ENCODE measurements at places on chromosomes 5 and 9.

GRCh38 chr9:99614341-99614740 is 207.3 kb upstream of the NR4A3 start:
- no peak for DNase-seq

DNA sequence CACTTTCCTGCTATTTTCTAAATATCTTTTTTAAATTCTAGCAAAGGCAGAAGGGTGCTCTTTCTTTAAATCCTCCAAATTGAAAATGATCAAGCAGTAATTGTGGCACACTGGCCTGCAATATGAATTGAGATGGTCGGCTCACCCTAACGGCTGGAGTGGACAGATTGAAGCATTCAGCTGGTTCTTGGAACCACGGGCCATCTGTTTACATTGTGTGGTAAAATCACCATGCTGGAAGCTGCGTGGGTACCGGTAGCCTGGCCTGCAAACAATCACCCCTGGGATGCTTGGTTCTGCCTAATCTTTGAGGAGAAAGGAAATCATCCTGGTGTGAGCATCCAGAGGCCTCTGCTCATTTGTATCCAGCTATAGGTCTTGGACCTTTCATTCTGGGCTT is 289.3 kb downstream of the ZNF608 start:
- DNase-seq: no peak

GRCh38 chr5:73118391-73118973 is 1.9 kb upstream of the TMEM171 start:
- no peak for DNase-seq

GRCh38 chr9:127089631-127090081 is 32.8 kb downstream of the ANGPTL2 start:
- no peak for DNase-seq

GRCh38 chr5:139982157-139982974 is 60.7 kb downstream of the NRG2 start:
- no peak for DNase-seq

GRCh38 chr5:79401216-79401615 is 112.7 kb downstream of the HOMER1 start:
- no peak for DNase-seq

DNA sequence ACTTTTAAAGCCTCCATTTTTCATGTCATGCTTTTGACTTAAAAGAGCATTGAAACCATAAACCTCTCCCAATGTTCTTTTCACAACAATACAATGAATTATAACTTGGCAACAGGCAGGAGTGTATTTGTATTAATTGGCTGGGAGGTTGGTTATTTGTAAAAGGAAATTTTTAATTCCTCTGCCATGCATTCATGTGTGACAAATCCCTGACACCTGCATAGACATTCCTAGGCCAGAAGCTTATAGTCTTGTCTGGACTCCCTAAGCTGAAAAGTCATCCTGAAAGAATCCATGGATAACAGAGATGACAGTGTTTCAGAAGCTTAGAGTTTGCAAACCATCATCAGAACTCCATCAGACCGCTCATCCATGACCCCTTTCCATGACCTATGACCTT is 76.3 kb upstream of the PTGER4 start:
- DNase-seq: no peak

- DNase-seq: no peak
These were observed 3.0 kb upstream of the UBE2R2 start for GRCh38 chr9:33813712-33814641.

GRCh38 chr9:134593286-134594077 is 48.1 kb upstream of the COL5A1 start:
- DNase-seq: no peak

GRCh38 chr5:113081091-113081839 is 104.7 kb downstream of the DCP2 start:
- DNase-seq: no peak

- no peak for DNase-seq
These were observed 199.4 kb downstream of the FBN2 start for GRCh38 chr5:128338649-128339048.

DNA sequence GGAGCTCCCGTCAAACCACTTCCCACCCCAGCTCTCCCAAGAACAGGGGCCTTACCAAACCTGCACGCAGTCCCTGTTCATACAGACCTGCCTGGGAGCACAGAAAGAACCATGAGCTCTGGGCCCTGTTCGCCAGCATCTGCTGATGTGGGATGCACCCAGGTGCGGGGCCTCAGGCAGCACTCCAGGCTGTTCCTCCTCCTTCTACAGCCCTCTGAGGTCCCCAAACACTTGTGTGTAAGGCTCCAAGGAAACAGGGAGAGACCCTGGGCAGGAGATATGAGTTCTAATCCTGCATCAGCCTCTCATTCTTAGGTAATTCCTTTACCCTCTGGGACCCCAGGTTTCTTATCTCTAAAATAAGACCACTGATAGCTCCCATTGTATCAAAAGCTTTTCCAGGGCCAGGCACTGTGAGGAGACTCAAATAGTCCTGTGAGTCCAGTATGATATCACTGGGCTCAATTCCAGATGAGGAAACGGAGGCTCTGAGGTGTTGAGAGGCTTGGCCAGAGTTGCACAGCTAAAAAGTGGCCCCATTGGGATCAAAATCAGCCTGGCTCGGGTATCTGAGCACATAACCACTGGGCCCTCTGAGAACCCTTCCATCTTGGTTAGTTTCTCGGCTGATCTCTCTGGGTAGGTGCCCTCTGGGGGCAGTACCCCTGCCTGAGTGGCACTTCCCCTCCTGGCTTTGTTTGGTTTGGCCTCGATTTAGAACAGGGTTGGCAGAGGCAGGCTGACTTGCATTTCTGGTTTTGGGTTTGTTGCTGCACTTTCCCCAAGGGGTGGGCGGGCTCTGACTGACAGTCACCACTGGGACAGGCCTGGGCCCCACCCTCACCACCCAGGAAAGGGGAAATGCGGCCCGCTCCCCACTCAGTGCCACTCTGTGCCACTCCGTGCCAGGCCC is 116.8 kb downstream of the RGS3 start:
- peak; percentile 93 for DNase-seq

GRCh38 chr9:82333671-82334070 is 345.1 kb downstream of the SPATA31D1 start:
- DNase-seq: no peak

GRCh38 chr5:3025392-3025791 is 273.9 kb upstream of the IRX2 start:
- no peak for DNase-seq

DNA sequence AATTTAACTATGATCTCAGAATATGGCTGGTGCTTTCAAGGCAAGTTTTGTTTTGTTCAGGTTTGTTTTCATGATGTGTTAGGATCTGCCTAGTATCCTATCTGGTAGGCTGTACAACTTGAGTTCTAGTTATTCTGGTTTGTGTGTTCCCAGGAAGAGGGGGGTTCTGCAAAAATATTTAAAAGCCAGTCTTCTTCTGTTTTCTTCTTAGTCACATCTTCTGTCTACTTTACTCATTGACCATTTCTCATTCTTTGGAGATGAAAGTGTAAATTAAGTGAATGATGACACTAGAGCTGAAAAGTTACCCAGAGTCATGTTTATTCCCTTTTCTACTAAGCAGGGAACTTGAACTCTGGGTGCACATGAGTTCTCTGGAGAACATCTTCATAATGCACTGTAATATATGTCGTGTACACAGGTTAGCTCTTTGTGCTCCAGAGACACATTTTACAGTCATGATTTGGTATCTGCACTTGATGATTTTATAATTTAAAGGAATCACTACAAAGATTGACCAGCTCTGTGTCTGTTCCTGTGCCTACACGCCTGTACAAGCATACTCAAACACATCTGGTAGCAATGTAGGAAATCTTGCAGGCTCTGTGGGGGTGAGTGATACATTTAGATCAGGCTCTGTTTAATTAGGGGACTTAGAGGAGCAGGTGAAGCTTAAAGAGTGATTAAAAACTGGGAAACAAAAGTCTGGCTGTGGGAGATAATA is 5.0 kb downstream of the SMAD5 start:
- DNase-seq: no peak

- DNase-seq: no peak
These were observed 109.2 kb downstream of the OSTF1 start for GRCh38 chr9:75197561-75197960.

DNA sequence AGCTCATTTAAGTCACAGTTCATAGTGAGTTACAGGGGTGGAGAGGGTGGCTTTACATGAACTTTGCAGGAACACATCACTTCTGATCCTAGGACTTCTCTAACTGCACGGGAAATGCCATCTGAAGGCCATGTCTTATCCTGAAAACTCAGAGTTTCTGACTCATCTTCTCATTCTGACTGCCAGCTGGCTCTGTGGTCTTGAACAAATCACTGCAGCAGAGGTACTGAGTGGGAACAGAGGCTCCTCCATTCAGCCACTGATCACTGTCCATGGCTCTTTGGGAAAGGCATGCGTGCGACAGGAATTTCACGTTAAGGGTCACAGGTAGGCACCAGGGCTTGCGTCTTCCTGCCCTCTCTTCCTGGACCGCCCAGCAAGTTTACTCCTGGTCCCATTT is 114.6 kb upstream of the LRRTM2 start:
- no peak for DNase-seq

GRCh38 chr9:136857166-136857565 is 5.0 kb downstream of the MAMDC4 start:
- DNase-seq: peak; percentile 22

DNA sequence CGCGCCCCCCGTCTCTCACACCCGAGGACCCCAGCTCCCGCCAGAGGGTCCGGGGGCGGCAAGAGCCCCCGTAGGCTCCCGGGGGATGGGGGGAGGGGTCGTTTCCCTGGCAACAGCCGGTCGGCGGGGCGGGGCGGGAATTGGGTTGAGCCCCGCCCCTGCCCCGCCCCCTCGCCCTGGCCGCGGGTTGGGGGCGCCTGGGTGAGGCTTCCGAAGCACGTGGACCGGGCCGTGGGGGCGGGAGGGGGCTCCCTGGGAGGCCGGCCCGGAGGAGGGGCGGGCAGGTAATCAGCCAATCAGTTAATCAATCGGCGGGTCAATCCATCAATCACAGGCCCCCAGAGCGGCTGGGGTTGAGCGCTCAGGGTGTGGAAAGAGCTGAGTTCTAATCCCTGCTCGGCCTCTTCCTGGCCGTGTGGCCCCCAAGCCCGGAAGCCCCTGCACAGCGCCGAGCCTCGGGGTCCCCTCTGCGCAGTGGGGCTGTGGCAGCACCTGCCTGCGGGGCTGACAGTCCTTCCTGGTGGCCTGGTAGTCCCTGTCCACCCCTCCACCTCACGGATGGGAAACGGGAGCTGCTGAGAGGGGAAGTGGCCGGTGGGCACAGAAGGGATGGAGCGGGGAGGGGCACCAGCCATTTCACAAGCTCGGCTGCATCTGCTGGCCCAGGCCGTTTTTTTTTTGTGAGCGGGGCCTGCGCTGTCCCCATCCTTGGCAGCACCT is 174.2 kb upstream of the IER5L start:
- DNase-seq: no peak

GRCh38 chr9:113934829-113935676 is 58.9 kb downstream of the ZNF618 start:
- DNase-seq: no peak

GRCh38 chr5:74334062-74334761 is 306.3 kb downstream of the ENC1 start:
- no peak for DNase-seq

- DNase-seq: no peak
These were observed 3.6 kb downstream of the GPR21 start for GRCh38 chr9:123036893-123037545.

DNA sequence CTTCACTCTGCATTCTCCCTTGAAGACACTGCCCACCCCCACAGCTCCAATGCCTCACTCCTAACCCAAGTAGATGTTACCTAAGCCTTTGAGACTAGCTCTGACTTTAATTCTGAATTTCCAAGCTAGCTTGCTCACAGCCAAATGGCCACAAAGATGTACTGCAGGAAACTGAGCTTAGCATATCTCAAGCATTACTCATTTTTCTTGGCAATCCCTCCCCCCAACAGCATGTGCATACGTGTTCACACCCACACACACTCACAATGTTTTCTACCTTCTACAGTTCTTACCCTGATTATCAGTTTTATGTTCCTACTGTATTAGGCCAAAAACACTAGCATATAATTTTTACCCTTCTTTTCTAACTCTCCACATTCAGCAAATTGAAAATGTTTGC is 13.7 kb upstream of the GRIA1 start:
- no peak for DNase-seq

DNA sequence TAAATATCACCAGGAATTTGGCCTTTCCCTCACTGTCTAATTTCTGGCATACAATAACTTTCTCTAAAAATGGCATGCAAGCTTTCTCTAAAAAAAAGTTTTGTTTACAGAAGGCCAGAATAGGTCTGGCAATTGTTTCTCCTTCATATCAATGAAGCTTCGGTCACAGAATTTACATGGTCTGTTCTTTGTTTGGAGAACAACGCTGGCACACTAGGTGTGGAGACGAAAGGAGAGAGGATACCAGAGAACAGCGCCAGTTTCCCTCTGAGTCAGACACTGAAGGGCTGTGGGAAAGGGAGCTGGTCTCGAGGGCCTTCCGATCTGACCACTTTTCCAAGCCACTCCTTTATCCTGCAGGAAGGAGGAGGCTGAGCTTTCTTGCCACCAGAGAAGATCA is 60.1 kb upstream of the ITGA1 start:
- DNase-seq: peak; percentile 61

GRCh38 chr5:171537070-171537849 is 117.8 kb downstream of the FGF18 start:
- no peak for DNase-seq

DNA sequence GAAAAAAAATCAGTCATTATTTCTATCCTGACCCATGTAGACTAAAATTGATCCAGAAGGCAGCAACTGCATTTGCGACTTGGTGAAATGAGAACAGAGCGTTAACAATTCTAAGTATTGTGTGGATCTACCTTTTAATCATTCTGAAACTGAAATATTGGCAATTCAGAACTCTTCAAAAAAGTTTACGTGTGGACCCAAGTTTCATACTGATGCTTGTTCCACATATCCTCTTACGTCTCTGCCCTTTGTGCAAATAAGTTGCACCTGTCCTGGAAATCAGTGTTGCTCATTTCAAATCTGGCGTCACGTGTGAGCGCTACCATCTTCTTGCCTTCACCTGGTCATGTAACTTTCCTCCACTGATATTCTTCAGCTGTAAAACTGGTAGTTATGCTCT is 74.7 kb downstream of the NTRK2 start:
- no peak for DNase-seq

GRCh38 chr9:72462340-72462739 is 59.1 kb upstream of the TMC1 start:
- no peak for DNase-seq

- DNase-seq: no peak
These were observed 25.2 kb downstream of the FGF1 start for GRCh38 chr5:142660731-142661130.

- no peak for DNase-seq
These were observed 259.3 kb downstream of the FANCC start for GRCh38 chr9:95058121-95058785.

DNA sequence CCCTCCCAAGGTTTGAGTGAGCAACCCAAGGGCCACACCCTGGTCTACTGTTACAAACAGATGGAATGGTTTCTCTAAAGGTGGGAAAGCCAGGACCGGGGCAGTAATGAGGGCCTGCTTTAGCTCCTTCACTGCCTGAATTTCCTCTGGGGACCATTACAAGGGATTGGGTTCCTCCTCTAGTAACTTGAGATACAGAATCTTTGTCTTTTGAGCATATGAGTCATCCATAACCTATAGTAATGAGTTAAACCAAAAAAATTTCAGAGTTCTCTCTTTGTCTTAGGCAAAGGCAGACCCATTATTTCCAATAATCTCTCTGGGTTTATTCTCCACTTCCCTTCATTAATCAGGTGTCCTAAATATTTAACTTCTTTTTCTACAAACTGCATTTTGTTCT is 618.8 kb downstream of the HINT1 start:
- no peak for DNase-seq

GRCh38 chr9:122200960-122201595 is 27.7 kb downstream of the LHX6 start:
- DNase-seq: no peak

GRCh38 chr9:89803403-89803802 is 198.6 kb downstream of the GADD45G start:
- DNase-seq: no peak

- no peak for DNase-seq
These were observed 497.1 kb downstream of the NFIB start for GRCh38 chr9:13816837-13817236.
